ENCODE measurements at places on chromosomes 5 and 9. TPM values are rescaled to one million over a fixed set of nuclear protein-coding genes. Genes with fewer than 3 reads are reported as not detected.

DNA sequence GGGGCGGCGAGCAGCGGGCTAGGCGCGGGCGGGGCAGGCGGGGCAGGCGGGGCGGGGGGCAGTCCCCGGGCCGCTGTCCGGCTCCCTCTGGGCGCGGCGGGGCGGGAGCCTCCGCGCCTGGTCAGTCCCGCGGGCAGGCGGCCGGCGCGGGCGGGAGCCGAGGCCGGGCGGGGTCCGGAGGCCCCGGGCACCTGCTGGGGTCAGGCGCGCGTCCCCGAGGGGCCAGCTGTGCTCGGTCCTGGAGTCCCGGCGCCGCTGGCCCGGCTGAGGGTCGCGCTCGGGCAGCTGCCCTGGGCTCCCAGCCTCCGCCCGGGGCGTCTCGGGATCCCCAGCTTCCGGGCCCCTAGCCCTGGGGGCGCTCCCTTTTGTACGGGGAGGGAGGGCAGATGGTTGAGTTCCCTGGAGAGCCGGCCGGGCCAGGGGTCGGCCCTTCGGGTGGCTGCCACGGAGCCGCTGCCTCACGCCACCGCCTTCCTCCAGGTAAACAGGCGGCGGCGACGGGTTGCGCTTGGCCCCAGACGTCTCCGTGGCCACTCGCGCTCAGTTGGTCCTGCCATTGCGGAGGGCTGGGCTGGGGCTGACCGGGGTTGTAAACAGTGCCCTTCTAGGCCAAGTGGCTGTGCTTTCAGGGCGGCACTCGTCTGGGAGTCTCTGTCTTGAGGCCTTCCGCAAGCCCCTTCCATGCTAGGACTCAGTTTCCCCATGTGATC lies 473 bp downstream of the ZBTB34 start:
- DNase-seq: no peak

GRCh38 chr9:109192732-109193361 lies 25.8 kb upstream of the FRRS1L start:
- peak; percentile 73 for DNase-seq

The AHRR gene
- total RNA-seq: 0.34 TPM

The PDE8B gene
- 4.3 TPM for total RNA-seq

The TSSK1B gene
- not detected for total RNA-seq

The PSMB7 gene
- 270 TPM for total RNA-seq

DNA sequence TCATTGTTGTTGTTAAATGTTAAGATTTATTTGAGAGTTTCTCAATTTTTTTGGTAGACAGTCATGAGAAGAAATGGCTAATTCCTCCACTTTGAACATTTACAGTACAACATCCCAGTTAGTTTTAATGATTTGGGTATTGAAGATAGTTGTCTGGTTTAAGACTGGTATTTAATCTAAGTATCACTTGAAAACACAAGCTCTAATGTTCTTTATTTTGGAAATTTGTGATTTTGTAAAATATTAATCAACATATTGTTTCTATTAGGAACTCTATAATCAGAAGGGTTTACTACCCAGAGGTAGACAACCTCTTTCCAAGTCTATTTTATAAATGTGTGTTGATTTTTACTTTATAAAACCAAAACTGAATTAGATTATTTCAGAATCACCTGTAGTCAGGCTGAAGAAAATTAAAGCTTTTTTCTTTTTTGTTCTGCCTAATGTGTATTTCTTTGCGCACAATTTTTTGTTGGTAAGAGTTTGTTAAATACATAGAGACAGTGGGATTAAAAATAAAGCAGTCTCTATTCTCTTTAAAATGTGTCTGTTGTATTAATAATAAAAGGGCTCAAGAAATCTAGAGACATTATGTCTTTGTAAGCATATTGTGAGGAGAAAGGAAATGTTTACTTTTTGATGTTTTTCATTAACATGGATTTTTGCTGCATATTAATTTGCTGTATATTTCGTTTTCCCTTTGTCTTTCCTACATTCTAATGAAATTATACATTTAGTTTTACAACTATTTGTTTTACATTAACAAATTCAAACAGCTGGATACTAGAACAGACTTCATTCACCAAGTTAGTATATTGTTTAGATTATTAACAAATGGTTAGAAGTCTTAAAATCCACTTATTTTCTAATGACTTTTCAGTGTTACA lies 3.9 kb upstream of the PURA start:
- no peak for DNase-seq

The RAD17 gene
- total RNA-seq: 51.6 TPM

DNA sequence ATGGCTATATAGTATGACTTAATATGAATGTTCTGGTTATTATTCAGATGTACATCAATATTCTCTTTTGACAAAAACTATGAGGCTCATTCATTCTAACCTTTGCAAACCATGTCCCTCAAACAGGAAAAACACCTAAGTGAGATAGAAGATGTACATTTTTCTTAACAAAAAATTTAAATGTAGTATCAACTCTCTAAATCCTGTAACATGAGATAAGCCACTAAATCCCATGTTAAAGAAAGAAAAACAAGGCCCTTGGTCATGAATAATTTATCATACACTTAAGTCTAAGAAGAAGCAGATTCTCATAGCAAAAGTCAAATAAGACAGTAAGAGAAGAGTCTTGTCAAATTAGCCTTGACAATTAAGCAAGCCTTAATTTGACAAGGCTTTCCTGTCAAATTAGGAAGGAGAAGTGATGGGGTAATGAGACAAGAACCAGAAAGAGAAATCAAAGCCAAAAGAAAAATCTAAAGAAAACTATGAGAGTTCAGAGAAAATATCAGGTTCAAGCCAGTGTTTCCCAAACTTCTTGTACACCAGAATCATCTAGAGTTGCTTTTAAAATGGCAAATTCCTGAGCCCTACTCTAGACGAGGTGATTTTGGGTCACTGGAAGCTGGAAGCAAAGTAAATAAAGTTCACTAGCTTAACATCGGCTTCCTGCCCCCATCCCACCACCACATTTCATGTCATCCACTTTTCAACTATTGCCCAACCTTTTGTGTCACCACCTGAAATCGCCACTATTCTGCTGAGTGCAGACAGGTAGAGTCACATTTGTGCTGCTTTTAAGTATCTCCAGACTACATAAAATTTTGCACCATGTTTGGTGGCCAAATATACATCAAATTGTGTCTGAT lies 76.5 kb downstream of the NR6A1 start:
- DNase-seq: no peak

DNA sequence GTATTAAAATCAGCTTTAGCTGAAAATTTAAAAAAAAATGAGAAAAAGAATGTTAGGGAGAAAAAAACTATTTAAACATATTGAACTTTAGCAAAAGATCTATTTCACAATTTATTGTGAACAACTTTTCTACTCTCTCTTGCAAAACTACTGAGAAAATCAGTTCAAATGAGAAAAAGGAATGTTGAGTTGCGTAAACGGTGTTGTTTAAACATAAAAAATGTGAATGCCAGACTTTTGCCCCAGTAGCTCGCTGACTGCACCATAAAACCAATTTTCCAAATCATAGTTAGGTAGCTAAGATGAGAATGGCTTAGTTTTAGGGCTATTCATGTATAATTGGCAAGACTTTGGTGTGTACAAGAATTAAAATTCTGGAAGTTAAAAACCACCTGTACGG lies 13.4 kb upstream of the RAD23B start:
- no peak for DNase-seq

DNA sequence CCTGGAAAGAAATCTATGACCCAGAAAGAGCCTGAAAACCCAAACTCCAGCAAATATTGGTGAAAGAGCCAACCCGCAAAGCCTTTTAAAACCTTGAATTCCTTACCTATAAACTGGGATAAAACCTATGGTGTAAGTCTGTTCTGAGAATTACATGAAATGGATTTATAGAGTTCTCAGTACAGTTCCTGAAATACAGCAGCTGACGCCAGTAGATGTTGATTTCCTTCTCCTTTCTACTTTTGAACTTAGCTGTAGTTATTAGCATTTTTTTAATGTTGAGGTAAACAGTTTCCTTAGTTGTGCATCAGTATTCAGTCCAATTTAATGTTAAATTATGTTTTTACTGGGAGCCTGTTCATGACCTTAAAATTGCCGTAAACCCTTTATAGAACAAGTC lies 3.7 kb downstream of the SPIN1 start:
- DNase-seq: no peak

GRCh38 chr9:100639854-100640253 lies 62.0 kb downstream of the CAVIN4 start:
- peak; percentile 34 for DNase-seq

DNA sequence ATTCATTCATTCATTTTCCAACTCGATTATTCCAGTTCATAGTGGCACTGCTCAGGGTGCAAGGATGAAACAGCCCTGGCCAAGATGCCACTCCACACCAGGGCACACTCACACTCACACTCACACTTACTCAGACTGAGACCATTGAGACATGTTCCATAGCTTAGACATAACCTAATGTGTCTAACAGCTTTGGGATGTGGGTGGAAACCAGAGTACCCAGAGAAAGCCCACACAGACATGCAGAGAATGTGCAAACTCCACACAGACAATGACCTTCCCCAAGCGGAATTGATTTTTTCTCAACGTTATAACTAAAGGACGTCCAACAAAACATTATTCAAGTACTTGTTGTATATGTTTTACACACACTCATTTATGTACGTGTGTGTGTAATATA lies 1363.5 kb downstream of the EFNA5 start:
- DNase-seq: no peak

The RALGPS1 gene
- 21.3 TPM for total RNA-seq

- DNase-seq: peak; percentile 11
Measured at GRCh38 chr5:158178535-158178934, 319.6 kb upstream of the CLINT1 start.

DNA sequence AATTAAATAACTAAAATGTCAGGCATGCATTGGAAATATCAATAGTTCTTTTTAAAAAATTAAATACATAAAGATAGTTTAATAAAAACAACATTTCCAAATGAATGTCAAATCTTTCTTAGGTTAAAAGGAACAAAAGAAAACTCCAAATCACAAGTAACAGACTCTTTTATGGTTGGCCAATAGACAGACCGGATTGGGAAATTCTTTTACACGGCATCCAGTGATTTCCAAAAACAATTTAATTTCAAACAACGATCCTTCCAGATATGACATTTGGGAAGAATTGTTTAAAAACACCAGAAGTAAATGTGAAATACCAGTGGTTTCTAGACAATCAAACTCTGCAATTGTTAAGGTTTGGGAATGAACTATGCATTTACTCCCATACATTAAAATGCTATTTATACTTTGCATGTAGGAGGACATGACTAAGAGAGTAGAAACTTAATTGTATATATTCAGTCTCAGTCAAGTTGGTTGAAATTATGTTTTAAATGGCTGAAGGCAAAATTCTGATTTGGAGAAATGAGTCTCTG lies 32.8 kb downstream of the ZNF474 start:
- no peak for DNase-seq

DNA sequence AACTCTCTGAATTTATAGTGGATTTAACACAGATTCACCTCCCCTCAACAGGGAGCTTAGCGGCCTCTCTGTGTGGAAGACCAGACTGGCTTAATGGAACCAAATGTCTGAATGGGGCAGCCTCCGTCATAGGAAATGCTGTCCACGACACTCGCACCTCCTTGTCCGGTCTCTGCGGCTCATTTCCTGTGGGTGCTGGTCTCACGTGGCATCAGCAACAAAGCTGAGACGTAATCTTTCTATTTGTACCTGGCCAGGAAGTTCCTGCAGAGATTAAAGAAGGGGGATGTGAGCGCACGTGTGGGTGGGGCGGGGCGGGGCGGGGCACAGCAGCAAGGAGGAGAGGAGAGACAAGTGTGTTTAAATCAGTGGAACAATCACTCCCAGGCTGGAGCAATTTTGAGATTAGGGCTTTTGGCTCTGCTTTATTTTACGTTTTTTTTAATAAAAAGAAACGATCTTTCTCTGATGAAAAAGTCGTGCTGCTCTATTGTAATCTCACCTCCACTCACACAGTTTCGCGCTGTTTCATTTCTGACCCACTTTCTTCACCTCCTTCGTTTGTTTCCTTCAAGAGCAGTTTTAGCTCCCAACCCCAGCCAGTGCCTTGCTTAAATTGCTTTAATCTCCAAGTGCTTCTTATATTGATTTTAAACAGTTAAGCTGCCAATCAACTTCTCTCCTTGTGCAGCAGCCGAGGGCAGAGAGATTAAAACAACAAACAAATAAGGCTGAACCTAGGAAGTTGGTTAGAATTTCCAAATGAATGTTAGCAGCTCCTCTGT lies 132.2 kb upstream of the ASTN2 start:
- DNase-seq: no peak

GRCh38 chr9:36744678-36745077 lies 172.0 kb downstream of the MELK start:
- no peak for DNase-seq

The ERGIC1 gene
- 28.7 TPM for total RNA-seq

DNA sequence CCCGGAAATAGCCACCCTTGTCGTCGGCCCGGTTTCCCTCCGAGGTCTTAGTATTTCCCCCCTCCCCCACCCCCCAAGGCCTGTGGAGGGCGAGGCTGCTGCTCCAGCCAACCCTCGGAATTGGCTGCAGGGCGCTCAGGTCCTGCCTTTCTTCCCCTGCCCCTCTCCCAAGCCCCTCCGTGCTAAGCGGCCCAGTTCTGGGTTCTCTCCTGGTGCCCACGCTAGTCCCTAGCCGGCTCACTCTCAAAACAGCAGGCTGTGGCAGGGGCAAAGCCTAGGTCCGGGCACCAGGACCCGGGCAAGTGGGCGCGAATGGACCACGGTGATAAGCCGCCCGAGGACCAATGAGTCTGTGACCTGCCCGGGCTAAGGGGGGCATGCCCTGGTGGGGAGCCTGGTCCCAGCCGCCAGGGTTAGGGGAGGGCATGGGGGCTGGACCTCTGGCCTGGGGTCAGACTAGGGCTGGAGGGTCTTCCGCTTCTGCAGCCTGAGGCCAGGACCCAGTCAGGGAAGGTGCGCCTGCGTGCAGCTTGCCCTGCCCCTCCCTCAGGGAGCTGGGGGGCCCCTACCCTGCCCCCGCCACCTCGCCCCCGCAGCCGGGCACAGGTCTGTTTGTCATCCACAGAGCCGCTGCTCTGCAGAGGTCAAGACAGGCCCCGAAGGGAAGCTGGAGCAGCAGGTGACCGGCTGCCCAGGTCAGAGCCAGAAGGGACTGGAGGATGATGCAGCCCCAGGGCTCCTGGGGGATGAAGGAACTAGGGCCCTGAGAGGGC lies 5.0 kb upstream of the IRX4 start:
- peak; percentile 39 for DNase-seq

DNA sequence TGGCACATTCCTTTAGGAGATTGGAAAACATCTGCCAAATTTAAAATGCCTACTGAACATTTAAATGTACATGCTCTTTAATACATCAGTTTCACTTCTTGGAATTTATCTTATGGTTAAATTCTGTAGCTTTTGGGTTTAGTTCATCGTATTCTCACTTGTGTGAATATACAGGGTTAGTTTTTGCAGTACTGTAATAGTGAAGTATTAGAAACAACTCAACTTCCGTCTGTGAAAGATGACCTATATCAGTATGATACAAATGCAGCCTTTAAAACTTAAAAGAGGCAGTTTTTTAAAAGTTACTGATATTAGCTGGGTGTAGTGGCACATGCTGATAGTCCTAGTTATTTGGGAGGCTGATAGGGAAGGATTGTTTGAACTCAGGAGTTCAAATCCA lies 57.2 kb downstream of the CDC42SE2 start:
- DNase-seq: no peak

DNA sequence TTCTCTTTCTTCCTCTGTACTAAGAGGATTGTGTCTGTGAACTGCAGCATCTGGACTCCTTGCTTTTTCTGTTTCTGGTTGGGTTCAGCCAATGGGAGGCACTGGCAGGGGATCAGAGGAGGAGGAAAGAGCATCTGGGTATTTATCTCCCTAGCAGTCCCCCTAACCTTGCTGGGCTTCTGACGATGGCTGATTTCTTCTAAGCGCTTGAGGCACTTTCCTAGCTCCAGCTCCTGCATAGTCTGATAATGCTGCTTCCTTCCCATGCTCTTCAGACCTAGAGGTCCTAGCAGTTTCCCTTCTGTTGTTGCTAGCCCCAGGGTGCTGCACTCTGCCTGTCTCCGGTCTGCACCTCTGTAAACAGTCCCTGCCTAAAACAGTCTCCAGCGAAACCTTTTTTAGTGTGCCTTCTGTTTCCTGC lies 225.1 kb downstream of the PDZD2 start:
- DNase-seq: peak; percentile 56

All from neural progenitor cell (in vitro differentiated cells).